Stimulated activated CD8-positive, alpha-beta memory T cell treated with anti-CD3 and anti-CD28 coated beads, Interleukin-12 subunit alpha, Interleukin-12 subunit beta, amount 100 ng/mL, for 1 hour (primary cell): ENCODE measurements at places on chromosomes 4 and X.

DNA sequence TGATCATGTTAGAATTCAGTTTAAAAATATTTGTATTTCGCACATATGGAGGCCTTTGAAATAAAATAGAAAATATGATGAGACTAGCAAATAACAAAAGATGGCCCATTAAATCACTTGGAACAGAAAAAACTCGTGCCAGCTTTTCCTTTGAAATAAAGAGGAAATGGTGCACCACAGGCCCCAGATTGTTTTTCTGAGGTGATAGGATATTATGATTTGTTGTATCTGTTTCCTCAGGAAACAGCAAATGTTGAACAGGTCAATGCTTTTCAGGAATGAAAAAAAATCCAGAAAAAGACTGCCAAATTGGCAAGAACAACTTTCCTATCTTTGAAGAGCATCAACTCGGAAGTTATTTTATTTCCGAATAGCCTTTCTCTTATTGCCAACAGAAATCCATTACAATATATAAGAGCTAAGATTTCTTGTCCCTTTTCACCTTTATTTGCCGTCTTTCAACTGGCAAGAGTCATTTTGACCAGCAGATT lies at the start of gene SMR3B:
Gene SMR3B, plus strand, starts transcription at position 441 of the 491 bp plus-strand sequence. CDS start 1,380 bp downstream, outside the sequence.
- DNase-seq = no peak

DNA sequence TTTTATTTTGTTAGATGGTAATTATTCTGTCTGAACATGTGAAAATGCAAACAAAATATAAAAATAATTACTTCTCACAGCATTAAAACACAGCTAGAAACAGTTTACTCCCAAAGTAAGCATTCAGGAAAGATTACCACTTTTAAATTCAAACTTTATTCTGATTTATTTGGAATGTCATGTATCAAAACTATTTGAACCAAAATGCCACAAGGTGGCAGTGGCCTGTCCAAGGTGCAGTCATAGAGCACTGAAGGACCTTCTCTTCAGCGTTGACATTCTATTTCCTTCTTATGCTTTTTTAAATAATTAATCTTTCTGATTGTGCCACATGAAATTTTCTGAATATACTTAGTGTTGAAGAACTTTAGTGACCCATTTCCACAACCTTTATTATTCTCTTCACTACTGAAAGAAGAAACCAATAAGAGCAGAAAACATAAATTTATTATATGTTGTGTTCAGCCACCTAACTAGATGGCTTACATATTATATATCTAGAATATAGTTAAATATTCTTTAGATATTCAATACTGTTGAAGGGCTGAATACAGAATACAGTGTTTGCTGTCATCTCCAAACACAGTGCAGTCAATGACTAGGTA lies 283.6 kb downstream of the CFAP299 start:
- DNase-seq = no peak

GRCh38 chr4:6258026-6258360 lies 11.7 kb upstream of the WFS1 start:
- no peak for DNase-seq

- DNase-seq = no peak
Measured at GRCh38 chr4:182770259-182770995, 146.8 kb downstream of the DCTD start.

DNA sequence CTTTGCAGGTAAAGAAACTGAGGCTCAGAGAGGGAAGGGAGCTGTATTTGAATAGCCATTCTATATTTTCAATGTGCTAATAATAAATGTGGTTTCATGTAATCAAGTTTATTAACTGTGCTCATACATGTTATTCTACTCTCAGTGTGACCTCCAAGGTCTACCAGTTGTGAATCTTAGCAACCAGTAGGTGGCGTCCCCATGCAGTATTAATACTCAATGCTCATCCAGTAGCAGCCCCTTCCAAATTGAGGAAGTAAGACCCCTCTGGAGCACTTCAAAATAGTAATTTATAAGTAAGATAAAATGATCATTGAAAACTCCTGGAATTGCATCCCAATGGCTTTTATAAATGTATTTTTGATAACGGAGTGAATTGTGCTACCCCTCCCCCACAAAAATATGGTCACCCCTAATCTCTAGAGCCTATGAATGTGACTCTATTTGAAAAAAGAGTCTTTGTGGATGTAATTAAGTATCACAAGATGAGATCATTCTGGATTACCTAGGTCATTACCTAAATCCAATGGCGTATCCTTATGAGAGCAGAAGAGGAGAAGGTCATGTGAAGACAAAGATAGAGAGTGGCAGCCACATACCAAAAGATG lies 20.4 kb upstream of the SEPSECS start:
- DNase-seq = no peak

GRCh38 chr4:164931551-164932324 lies 45.7 kb downstream of the TRIM61 start:
- no peak for DNase-seq

- DNase-seq = no peak
Measured at GRCh38 chrX:67563469-67564448, 19.9 kb downstream of the AR start.

GRCh38 chr4:168643111-168643795 lies 146.4 kb downstream of the PALLD start:
- DNase-seq = no peak

DNA sequence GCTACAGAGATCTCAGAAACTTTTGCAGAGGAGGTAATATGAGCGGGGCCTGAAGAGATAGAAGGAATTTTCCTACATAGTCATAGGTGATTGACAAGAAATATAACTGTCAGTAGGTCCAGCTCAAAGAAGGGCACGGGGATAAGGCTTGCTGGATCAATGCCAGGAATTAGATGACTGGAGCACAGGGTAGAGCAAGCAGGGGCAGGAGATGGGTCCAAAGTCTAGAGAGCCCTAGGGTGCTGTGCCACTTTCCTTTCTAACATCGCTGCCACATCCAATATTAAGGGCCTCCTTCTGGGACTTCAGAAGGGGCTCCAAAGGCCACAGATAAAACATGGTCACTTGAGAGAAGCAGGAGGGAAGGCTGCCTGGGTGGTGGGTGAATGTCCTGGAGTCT lies 402.2 kb downstream of the MID1IP1 start:
- no peak for DNase-seq

GRCh38 chrX:11932423-11932822 lies 174.4 kb downstream of the MSL3 start:
- DNase-seq = no peak

- DNase-seq = no peak
Measured at GRCh38 chr4:113469023-113469390, 292.5 kb downstream of the CAMK2D start.

- DNase-seq = no peak
Measured at GRCh38 chr4:168334053-168334452, 15.5 kb upstream of the DDX60 start.

DNA sequence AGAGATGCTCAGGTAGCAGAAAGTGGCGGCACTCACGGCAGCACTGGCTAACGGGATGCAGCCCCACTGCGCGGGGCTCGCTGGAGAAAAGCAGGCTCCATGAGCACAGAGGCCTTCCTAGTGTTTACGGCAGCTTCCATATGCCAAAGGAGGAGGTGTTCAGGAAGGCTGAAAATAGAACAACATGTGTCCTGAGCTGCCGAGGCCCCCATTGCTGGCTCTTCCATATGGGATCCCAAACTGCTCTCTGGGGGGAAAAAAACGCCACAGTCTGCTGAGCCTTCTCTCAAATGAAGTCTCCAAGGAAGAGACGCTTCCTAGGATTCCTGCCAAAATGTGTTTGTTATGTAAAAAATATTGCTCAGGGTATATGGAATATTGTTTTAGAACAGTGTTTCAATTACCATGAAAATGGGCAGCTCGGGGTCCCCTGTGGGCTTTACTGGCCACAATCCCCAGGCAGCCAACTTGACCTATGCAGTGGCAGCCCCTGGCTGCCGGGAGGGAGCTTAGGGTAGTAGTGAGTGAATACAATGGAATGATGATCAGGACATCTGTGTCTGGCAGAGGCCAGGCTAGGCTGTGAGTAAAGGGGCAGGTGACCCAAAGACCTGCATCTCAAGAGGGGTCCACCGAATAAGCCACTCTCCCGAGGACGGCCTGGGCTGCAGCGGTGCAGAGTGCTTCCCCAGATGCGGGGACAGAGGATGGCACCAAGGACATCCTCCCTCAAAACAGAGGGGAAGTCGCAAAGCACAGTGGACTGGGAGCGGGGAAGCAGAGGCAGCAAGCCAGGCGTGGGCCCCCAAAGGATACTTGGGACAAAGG lies 170.1 kb downstream of the AFAP1 start:
- no peak for DNase-seq

DNA sequence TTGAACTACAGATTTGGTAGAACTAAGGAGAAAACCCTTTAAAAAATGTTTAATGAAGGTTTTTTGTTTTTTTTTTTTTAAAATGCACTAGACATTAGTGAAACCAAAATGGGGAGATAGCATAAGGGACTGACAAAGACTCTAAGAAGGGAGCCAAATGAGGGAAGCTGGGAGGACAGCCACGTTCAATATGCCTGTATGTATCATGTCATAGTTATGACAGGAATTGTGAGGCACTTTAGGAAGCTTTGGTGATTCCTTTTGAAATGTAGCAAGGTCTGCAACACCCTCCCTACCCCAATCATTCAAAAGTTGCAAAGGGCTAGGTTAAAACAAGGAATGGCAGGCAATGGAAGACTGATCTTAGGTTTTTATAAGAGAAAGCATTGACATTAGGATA lies 526.0 kb downstream of the TLL1 start:
- no peak for DNase-seq

DNA sequence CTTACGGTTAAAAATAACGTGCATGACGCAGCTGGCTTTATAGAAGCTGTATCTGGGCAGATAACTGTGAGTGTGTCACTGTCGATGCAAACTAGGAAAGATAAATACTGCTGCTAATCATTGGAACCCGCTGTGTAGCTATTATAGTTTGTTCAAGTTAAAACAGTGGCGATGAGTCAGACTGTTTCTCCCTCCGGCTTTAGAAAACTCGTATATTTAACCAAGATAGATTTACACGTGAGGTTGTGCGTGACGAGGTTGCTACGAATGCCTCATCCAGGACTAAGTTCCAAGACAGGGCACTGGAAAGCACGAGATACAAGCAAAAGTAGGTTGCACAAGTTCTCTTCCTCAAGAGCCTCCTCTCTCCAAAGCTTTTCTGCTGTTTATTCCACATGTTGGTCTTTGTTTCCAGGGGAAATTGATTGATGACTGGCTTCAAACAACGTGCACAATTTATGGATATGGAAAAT lies 270.7 kb downstream of the FBXW7 start:
- DNase-seq = no peak

- DNase-seq = no peak
Measured at GRCh38 chrX:130083107-130083490, 27.2 kb downstream of the ELF4 start.

- no peak for DNase-seq
Measured at GRCh38 chr4:115515366-115515765, 401.9 kb upstream of the NDST4 start.

GRCh38 chr4:100929758-100930157 lies 411.9 kb upstream of the EMCN start:
- no peak for DNase-seq

DNA sequence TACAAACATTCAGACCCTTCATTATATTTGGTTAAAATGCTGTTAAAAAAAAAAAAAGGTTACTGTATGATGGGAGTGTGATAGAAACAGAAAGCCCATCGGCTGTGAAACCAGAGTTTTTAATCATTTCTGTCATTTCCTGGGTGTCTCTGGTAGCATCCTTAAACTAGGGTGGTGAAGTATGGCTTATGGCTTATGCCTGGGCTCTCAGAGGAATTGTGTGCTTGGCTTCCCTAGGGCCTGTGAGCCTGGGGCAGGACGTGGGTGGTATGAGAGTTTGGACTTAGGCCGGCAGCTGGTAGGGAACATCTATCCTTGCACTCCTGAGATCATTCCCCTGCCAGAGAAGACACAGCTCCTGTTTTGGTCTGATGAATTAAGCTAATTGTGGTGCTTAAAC lies 52.2 kb downstream of the DCUN1D4 start:
- DNase-seq = no peak

GRCh38 chrX:103254171-103254824 lies 657 bp downstream of the TCEAL8 start:
- no peak for DNase-seq

DNA sequence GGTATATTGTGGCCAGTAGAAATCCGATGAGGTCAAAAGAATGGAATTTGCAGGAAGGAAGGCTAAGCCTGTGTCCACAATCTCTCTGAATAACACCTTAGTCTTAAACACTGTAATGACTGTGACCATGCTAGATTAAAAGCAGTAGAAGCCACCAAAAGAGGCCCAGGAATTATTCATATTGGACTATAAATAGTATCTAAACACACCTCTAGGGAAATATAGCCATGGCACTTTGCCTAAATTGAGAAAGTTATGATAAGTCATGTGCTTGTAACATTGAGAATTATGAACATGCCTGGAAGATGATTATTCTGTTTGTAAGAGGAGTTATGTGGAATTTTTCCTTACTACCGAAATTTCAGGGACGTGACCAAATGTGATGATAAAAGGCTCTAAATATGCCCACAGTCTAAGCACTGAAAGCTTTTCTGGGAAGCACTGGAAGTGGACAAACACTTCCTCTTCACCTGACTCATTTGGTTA lies 298.5 kb downstream of the KCTD8 start:
- no peak for DNase-seq

- DNase-seq = no peak
Measured at GRCh38 chrX:38845426-38845825, 44.2 kb downstream of the MID1IP1 start.

GRCh38 chr4:106305435-106306055 lies 10.5 kb downstream of the TBCK start:
- DNase-seq = no peak

- DNase-seq = no peak
Measured at GRCh38 chrX:154828016-154828408, 6.5 kb downstream of the SMIM9 start.

GRCh38 chr4:6331018-6331417 lies 61.4 kb downstream of the WFS1 start:
- DNase-seq = no peak

DNA sequence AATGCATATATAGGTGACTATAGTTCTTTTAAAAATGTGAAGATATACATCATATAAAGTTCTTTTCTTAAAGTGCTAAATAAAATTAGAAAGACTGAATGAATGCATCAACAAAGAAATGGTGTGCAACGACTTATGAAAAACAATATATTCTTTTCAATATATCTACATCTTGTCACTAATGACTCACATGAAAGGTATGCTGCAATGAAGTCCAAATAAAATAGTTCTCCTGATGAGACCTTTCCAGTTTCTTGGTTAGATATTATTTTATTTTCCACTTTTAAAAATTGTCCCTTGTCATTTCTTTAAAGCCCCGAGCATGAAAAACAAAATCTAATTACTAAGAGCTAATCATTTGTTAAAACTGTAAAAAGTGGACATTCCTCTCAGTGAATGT lies 462.1 kb downstream of the PCDH11X start:
- no peak for DNase-seq
